H7 (cell line): ENCODE measurements at places on chromosomes 13 and 19.
A peak's percentile ranks its signal among the peaks of the same experiment; 100 is the strongest.

- peak; percentile 47 for DNase-seq
Observed at GRCh38 chr19:38149661-38150061, 74.4 kb downstream of the DPF1 start.

DNA sequence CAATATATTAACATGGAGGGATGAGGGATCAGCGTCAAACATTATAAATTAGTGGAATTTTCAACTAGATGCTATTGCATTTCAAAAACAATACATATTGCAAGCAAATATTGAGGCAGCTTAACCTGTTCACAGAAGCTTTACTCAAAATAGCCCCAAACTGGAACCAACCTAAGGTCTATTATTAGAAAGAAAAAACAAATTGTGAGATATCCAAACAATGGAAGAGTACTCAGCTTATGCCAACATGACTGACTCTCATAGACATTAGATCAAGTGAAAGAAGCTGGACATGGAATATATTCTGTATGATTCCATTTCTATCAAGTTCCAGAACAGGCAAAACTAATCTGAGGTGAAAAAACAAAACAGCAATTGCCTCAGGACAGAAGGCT is 27.6 kb upstream of the NEK3 start:
- no peak for DNase-seq

DNA sequence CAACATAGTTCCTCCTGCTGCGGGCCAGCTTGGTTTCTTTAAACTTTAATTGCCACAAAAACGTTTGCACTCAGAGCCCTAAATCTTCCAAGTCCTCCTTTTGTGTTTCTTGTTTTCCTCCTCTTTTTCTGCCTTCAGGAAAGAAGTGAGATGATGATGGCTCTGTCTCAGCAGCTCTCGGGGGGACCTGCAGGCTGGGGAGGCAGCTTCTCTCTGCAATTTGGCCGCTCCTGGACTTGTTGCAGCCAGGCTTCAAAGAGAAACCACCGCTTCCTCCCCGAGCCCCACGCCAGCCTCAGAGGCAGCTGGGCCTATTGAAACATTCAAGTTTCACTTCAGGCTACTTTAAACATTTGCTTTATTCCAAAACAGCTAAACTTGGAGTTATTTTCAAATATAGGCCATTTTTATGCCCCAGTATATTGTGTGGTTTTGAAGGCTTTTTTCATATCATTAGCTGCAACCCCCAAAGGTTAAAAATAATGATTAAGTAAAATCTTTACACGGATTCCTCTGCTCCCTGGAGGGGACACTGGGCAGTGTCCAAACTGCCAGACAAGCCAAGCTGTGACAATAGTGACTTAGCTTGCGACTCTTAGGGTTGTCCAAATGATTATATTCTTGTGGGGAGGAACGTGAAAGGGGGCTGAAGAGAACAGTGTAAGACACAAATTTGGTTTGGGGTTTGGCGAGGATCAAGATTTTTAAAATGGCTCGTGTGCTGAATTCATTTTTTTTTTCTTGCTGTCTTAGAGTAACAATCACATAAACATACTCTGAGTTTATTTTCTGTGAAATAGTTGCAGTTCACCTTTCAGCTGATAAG is 330.8 kb downstream of the DLEU7 start:
- no peak for DNase-seq

- DNase-seq: peak; percentile 85
Observed at GRCh38 chr19:47305309-47305751, 4.3 kb upstream of the C5AR1 start.

- DNase-seq: no peak
Observed at GRCh38 chr13:76029088-76029487, 393.0 kb downstream of the LMO7 start.

DNA sequence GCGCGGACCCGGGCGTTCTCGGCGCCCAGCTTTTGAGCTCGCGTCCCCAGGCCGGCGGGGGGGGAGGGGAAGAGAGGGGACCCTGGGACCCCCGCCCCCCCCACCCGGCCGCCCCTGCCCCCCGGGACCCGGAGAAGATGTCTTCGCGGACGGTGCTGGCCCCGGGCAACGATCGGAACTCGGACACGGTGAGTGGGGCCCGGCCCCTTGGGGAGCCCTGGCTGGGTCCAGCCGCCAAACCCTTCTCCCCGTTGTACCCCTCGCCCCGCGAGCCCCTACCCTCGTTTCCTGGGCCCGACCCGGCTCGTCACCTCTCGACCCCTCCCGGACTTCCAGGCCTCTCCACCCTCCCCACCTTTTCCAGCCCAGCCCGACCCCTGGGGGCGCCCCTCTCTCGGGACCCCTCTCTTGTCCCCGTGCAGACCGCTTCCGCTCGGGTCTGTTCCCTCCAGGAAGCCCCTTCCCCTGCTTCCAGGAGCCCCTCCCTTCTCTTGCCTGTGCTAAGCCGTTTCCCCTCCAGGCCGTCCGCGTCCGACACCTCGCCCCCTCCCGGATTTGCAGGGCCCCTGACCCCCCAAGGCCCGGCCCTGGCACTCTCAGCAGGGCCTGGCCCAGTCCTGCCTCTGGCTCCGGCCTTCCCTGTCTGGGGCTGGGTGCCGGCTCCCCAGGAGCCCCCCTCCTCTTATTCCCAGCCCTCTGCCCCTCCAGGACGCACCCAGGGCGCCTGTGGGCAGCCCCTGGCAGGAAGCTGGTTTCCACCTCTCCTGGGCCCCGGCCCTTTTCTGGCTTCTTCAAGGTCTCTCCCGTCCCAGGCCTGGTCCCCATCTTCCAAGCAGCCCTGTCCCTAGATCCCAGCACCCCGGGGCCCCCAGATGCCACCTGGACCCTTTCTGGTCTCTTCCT is 632 bp downstream of the MARK4 start:
- peak; percentile 89 for DNase-seq

DNA sequence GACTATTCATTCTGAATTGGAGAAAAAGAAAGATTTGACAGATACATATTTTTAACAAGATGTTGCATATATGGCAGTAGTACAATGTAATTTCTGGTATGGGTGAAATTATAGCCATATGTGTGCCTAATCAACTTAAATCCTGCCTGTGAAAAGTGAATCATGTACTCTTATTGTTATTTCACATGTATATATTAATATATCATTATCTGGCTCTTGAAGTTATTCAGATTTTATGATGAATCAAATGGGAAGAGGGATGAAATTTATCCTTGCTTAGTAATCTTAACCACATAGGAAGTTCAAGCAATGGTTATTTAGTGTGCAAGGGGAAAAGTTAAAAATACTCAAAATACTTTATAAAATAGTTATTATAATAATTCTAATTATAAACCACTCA is 80.5 kb downstream of the GPC6 start:
- DNase-seq: no peak

GRCh38 chr13:73593199-73593765 is 534.5 kb downstream of the KLF5 start:
- no peak for DNase-seq

DNA sequence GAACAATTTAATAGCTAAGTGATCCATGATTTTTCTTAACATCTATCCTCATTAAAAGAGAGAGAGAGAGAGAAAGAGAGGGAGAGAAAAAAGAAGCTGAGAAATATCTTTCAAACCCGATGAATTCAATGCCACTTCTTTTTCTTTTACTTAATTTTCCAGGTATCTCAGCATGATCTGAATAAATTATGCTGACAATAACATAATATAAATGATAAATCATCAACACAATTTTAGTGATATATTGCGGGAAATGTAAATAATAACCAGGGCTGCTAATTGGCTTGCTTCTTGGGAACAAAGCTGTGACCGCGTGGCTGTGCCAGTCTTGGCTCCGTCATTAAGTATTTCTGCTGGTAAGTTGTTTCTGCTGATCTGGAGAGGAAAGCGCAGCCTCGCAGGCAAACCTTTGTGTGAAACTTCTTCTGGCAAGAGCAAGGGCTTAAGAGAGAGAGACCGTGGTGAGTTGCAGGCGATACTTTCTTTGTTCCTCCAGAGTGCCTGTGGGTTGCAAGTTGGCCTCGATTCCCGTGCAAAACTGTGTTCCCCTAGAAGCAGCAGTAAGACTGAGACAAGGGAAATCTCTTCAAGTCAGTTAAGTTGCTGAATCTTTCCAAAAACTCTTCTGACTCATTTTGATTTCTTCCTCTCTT is 489.1 kb upstream of the TSHZ3 start:
- no peak for DNase-seq

GRCh38 chr13:29520671-29521070 is 74.8 kb downstream of the SLC7A1 start:
- DNase-seq: no peak

DNA sequence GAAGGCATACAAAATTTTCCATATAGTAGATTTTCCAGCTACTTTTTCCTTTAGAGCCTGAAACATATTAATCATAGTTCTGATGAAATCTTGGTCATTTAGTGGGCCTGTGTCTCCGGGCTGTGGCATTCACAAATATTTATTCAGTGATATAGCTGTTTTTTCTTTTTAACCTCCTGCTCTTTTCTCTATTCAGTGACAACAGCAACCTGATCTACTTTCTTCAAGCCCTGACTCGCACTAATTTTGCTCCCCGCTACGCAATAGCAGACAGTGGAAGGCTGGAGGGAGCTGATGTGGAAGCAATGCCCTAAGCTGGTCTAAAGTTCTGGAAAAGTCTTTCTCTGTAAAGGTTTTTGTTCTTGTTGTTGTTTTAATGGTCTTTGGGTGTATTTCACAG is 289.7 kb downstream of the SLITRK6 start:
- no peak for DNase-seq

DNA sequence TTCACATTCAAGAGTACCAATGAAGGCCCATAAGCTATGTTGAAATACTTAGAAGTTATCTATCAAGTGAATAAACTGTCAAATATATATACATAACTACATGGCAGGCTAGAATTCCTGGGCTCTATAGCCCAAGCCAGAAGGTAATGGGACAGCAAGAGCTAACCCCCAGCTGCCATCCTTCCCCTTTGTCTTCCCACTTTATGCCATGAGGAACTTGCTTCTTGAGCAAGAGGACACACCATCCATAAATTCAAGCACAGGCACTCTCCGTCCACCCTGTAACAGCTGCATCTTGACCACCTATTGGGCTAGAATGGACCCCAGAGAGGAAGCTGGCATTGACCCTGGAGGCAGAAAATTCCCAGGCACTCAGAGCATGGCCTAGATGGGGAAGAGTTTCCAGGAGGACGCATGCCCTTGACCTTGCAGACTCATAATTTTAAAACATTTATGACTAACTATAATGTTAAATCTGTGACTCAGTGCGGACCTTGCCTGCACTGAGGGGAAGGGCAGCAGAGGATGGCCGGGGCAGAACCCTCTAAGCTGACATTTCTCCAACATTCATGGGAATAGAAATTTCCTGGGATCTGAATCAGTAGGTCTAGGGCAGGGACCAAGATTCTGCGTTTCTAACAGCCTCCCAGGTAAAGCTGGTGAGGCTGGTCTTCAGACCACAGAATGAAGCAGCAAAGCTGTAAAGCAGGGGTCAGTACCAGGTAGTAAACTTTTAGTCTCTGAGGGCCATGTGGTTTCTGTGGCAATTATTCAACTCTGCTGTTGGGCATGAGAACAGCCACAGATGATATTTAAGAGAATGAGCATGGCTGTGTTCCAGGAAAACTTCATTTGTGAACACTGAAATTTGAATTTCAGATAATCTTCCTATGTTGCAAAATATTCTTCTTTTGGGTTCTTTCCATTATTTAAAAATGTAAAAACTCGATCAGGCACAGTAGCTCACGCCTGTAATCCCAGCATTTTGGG is 71.4 kb upstream of the CLDN10 start:
- no peak for DNase-seq

GRCh38 chr19:13207846-13208671 is 57.8 kb downstream of the IER2 start:
- DNase-seq: peak; percentile 73

- DNase-seq: no peak
Observed at GRCh38 chr19:8392017-8392591, 1.9 kb downstream of the RAB11B start.

- DNase-seq: peak; percentile 68
Observed at GRCh38 chr13:35478271-35479037, 2.0 kb upstream of the MAB21L1 start.

GRCh38 chr13:111632906-111633305 is 312.5 kb downstream of the TEX29 start:
- DNase-seq: peak; percentile 84

- DNase-seq: no peak
Observed at GRCh38 chr19:6833166-6833790, 54.1 kb upstream of the ADGRE1 start.

- peak; percentile 97 for DNase-seq
Observed at GRCh38 chr19:17282488-17283125, 906 bp downstream of the ANKLE1 start.

- DNase-seq: no peak
Observed at GRCh38 chr13:22064854-22065620, 394.2 kb downstream of the FGF9 start.

- no peak for DNase-seq
Observed at GRCh38 chr19:57800696-57801095, 14.0 kb downstream of the ZNF552 start.

GRCh38 chr13:71902676-71903075 is 35.7 kb upstream of the DACH1 start:
- DNase-seq: no peak

DNA sequence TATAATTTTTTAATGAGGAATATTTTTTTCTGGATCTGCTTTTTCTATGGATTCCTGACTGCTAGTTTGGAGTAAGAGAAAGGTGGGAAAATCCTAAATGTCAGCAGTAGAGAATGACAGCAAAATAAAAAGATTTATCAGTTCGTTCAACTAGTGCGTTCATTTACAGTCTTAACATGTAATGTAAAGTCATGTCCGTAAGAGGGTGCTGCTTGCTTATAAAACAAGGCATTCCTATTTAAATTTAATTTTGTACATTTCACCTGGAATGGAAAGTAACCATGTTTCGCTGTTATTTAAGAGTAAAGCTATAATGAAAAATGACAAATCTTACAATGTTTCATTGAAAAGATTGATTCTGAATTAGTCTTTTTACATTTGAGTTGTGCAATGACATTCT is 76.6 kb downstream of the ZMYM2 start:
- DNase-seq: no peak

GRCh38 chr13:41004875-41005693 is 14.0 kb downstream of the ELF1 start:
- no peak for DNase-seq

DNA sequence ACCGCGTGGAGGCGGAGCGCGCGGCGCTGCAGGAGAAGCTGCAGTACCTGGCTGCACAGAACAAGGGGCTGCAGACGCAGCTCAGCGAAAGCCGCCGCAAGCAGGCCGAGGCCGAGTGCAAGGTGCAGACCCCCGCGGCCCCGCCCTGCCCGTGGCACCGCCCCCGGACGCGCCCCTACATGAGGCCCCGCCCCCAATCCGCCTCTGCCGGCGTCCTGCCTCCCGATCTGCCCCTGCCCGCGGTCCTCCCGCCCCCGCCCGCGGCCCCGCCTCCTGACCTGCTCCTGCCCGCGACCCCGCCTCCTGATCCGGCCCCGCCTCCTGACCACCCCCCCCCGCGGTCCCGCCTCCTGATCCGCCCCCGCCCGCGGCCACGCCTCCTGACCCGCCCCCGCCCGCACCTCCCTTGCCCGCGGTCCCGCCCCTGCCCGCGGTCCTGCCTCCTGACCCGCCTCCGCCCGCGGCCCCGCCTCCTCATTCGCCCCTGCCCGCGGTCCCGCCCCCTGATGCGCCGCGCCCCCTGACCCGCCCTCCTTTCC is 11.7 kb downstream of the PRR36 start:
- DNase-seq: peak; percentile 100

- no peak for DNase-seq
Observed at GRCh38 chr13:23039266-23039935, 141.4 kb upstream of the SGCG start.

- DNase-seq: no peak
Observed at GRCh38 chr13:45120967-45121831, 889 bp downstream of the GTF2F2 start.
